Ureter (tissue), 1 donor: ENCODE measurements at places on chromosomes 4 and X. TPM values are rescaled to one million over a fixed set of nuclear protein-coding genes. Genes with fewer than 3 reads are reported as not detected.

GRCh38 chr4:182404376-182404775 is 161.2 kb downstream of the TENM3 start:
- no peak for DNase-seq

GRCh38 chrX:151977009-151977408 is 2.5 kb upstream of the GABRE start:
- no peak for DNase-seq

DNA sequence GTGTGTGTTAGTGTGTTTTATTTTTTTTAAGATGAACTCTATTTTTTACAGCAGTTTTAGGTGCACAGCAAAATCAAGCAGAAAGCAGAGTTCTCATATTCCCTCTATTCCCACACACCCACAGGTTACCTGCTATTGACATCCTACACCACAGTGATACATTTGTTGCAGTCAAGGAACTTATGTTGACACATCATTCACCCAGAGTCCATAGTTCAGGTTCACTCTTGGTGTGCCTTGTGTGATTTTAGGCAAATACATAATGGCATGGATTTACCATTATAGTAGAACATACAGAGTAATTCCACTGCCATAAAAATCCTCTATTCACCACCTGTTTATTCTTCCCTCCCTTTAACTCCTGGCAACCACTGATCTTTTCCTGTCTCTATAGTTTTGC is 28.7 kb downstream of the DIAPH2 start:
- DNase-seq, result no peak

DNA sequence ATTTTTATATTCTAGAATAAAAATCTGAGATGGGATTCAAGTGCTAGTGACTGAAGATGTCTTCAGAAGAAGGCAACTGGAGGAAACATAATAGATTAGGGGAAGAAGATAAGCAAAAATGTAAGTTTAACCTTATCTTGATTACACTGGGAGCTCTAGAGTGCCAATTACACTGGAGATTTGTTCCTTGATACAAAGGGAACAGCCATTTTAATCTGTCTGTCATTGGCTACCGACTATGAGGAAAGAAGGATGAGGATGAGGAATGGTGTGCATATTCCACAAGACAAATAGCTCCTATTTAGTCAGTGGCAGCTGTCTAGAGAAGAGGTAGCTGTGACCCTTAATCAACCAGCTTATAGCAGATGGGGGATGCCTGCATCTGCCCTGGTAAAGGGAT is 1034.5 kb upstream of the IGFBP7 start:
- no peak for DNase-seq

DNA sequence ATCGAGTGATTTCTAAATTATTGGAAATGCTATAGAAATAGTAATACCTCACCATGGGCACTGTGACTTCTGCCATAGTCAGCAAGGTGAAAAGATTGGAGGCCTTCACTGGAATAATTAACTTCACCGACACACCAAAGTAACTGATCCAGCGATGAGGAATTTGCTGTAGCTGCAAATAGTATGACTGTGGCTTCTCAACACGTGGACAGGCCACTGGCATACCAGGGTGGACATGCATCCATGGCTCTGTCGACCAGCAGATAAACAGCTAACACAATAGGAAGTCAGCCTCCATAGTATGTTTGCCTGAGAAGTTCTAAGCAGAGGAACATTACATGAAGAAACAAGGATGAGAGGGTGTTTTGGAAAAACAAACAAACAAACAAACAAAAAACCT is 10.9 kb upstream of the FAT4 start:
- no peak for DNase-seq

DNA sequence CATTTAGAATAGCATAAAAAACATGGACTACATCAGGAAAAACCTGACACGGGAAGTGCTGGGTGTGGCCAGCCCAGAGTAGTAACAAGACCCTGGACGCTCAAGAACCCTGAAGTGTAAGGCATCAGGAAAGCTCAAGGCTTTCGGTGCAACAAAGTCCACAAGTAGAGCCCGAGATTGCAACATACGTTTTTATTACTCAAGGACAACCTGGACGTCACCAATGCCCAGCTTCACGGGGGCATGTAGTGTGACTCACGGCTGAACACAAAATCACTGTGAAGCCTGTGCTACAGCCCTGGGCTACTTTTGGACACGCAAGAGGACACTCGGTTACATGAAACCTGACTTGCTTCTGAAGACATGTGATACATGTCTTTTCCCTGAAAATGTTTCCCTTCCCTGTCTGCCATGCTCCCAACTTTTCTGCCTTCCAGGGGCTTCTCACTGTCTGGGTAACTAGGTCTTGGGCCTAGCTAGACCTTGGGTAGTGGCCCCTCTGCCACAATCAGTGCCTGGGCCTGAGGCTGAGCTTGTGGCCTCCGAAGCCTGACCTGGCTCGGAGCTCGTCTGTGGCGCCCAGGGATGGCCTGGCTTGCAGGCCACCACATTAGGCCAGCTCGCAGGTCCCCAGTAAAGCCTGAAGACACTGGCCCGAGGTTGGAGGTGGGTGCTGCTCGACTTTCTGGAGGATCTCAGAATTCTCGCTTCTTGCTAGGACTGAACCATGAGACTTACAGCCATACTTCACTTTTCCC is 9.2 kb downstream of the IRAK1 start:
- DNase-seq, result no peak

Gene RAB9B
- total RNA-seq, result 6.5 TPM

Gene CXorf49
- total RNA-seq, result not detected

Gene SMIM31
- total RNA-seq, result 4.6 TPM
